Mesothelial cell of epicardium (in vitro differentiated cells): ENCODE measurements at places on chromosomes 13 and 19.

- DNase-seq: no peak
Observed at GRCh38 chr13:105147461-105147860, 1388.0 kb downstream of the EFNB2 start.

DNA sequence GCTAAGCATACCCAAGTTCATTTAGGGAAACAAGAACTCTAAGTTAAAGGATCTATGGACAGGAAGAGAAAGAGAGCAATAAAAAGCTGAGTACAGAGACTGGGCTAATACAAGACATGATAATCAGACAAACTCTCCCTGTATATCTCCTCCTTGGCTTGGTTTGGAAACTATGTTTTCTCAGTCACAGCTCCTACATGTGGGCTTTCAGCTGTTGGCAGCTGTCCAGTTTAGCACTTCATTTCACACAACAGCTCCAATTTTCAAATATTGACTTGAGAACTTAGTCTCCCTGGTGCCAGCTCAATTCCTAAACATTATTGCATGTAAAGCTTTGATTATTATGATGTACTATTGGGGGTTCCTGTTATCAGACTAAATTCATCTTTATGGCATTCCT lies 222.8 kb upstream of the OBI1 start:
- DNase-seq: no peak

DNA sequence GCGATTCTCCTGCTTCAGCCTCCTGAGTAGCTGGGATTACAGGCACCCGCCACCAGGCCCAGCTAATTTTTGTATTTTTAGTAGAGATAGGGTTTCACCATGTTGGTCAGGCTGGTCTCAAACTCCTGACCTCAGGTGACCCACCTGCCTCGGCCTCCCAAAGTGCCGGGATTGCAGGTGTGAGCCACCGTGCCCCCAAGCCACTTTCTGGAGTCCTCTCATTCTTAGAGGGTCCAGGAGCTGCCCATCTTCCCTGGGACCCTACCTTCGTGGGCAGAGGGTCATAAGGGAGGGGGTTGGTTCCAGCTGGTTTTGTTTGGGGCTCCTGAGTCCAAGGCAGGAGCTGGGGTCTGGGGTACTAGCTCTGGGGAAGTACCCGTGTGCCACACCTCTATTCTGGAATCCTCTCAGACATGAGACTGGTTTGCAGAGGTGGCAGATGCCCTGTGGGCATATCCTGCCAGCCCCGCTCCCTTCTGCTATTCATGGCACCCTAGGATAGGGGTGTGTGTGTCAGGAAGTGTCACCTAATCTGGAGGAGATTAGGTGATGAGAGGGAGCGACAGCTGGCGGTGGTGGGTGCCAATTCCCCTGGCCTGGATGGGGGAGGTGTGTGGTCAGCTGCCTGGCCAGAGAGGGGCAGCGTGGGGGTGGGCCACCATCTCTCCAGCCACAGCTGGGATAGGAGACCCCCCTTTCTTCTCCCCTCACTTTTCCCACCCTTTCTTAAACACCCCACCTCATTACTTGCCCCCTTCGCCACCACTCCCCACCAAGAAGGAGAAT lies 2.1 kb downstream of the PRMT1 start:
- no peak for DNase-seq

- DNase-seq: no peak
Observed at GRCh38 chr19:532561-533363, 1.2 kb downstream of the CDC34 start.

- DNase-seq: no peak
Observed at GRCh38 chr13:111645598-111646455, 325.4 kb downstream of the TEX29 start.
